ENCODE measurements at places on chromosomes 5 and 9. TPM values are rescaled to one million over a fixed set of nuclear protein-coding genes. Genes with fewer than 3 reads are reported as not detected.

DNA sequence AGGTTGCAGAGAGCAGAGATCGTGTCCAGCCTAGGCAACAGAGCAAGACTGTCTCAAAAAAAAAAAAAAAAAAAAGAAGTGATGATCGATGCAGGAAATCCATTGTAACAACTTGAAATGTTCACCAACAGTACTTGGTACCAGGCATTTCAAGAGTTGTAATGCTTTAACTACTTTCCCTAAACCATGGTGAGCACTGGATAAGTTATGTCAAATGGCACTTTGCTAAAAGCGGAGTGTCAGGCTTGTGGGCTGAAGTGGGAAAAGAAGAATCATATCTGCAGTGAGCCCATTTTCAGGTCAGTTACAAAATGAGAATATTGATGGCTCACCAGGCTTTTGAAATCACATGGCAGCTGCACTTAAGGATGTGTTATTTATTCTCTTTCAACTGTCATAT lies 202.2 kb downstream of the RFK start:
- H3K4me3 ChIP-seq = no peak overlapping the region
- DNase-seq = no peak
- H3K27ac ChIP-seq = no peak overlapping the region
- H3K27me3 ChIP-seq = no peaks in the 10 kb centered on the region

DNA sequence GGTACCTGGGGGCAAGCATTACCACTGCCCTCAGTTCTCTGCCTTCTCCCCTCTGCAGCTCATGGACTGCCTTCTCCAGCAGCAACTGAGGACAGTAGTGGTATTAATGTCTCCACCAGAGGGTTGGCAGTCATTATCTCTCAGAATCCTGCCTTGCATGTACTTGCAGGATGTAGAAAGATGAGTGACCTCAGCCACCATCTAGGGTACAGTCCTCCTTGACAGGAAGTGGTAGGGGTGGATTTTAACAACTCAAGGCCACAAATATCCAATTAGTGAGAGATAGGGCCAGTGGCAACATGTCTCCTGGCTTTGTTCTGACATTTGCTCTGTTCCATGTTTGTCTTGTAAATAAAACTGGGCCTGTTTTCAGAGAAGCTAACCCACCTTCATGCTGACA lies 47.2 kb downstream of the F2R start:
- no peak overlapping the region for H3K4me3 ChIP-seq
- no peak for DNase-seq
- H3K27ac ChIP-seq = no peak overlapping the region

DNA sequence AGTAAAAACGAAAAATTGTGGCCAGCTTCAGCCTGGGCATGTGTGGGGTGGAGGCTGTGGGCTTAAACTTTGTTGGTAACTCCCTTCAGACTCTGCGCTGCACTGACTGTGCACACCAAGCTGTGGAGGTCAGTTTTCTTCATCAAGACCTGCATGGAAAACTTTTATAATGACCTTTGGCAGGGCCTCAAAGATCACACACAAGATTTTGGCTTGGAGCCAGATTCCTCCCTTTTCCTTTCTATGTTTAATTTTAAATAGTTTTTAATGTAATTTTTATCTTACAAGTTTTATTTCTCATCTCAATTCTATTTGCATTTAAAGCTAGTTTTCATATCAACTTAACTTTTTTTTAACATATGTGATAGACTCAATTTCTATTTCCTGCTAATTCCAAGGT lies 1211.1 kb upstream of the CDH18 start:
- no peak for DNase-seq
- no peaks in the 10 kb centered on the region for H3K27me3 ChIP-seq
- H3K4me1 ChIP-seq = no peaks in the 10 kb centered on the region

DNA sequence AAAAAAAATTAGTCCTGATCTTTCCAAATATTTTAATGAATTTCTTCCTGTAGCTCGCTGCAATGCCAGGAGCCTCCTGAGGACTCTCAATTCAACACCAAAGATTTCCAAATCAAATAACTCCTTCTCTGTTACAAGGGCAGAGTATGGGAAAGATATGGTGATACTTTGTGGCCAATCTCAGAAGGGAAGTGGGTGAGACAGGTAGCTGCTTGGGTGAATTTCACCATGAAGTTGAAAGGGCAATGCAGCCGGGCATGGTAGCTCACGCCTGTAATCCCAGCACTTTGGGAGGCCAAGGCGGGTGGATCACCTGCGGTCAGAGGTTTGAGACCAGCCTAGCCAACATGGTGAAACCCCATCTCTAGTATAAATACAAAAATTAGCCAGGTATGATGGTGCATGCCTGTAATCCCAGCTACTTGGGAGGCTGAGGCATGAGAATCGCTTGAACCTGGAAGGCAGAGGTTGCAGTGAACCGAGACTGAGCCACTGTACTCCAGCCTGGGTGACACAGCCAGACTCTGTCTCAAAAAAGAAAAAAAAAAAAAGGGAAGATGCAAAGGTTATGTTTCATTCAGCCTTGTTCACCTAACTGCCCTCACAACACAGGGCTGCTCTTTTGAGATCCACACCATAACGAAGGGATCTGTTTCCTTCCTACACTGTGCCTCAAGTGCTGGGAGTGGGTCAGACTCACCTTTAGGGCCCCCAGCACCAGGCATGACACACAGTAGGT lies 58.6 kb downstream of the PTPN3 start:
- H3K36me3 ChIP-seq = peaks cover 3% of the 10 kb centered on the region

- no peak overlapping the region for H3K4me3 ChIP-seq
- peaks cover 5% of the 10 kb centered on the region for H3K4me1 ChIP-seq
- no peaks in the 10 kb centered on the region for H3K36me3 ChIP-seq
- DNase-seq = no peak
Measured at GRCh38 chr5:56456002-56456401, 222.9 kb upstream of the ANKRD55 start.

GRCh38 chr5:31255041-31255440 lies 61.6 kb downstream of the CDH6 start:
- no peaks in the 10 kb centered on the region for H3K4me1 ChIP-seq
- no peak overlapping the region for H3K27ac ChIP-seq
- no peaks in the 10 kb centered on the region for H3K36me3 ChIP-seq
- DNase-seq = no peak
- H3K27me3 ChIP-seq = no peaks in the 10 kb centered on the region

- H3K27ac ChIP-seq = no peak overlapping the region
- H3K27me3 ChIP-seq = no peaks in the 10 kb centered on the region
- DNase-seq = no peak
- H3K4me3 ChIP-seq = no peak overlapping the region
- no peaks in the 10 kb centered on the region for H3K36me3 ChIP-seq
Measured at GRCh38 chr9:22416692-22417060, 29.9 kb upstream of the DMRTA1 start.

TRMO gene
- total RNA-seq = 10.7 TPM

IL5 gene
- total RNA-seq = not detected

NR2F1-AS1 gene
- total RNA-seq = 7.6 TPM

All from aorta (tissue), 5 donors.